ENCODE measurements at places on chromosomes 1 and 21.

DNA sequence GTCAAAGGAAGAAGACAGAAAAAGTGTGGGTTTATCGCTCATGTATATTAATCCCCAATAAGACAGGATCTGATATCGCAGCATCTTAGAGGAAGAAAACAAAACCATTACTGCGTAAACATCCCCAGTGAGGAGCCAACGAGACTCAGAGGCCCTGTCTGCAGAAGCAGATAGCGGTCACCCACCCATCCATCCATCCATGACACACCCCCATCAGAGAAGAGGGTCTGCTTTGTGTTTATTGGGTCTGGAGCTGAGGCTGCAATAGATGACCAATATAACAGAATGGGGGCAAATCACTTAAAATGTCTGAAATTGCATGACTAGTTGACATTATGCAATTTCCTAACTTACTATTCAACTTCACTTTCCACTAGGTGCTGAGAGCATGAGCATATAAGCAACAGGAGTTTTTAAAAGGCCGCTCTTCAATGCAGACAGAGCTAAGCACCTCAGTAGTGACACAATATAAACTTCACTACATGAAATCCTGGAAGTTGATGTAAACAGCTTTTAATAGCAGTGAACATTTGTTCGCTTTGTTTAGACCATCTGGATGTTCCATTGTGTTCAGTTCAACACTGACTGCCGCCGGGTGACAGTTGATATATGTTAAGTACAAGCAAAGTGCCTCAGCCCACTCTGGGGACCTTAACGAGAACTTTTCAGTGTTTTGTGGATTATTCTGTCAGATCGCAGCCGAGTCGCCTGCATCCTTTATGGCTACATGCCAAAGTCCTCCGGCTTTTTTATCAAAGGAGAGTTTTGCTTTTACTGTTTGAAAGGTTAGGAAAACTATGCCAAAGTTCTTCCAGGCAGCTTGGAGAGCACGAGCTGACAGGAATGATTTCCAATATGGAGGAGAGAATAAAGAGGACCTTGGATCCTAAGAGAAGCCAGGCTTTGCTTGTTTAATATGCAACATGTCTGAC is 167.5 kb downstream of the ZNF281 start:
- DNase-seq: no peak

GRCh38 chr1:12617511-12617900 is 504 bp downstream of the DHRS3 start:
- DNase-seq: no peak

- no peak for DNase-seq
These were observed 52.9 kb downstream of the MATN1 start for GRCh38 chr1:30670240-30671060.

GRCh38 chr1:223230161-223230881 is 87.3 kb upstream of the TLR5 start:
- DNase-seq: no peak
